ENCODE measurements at places on chromosomes 3 and 15.

DNA sequence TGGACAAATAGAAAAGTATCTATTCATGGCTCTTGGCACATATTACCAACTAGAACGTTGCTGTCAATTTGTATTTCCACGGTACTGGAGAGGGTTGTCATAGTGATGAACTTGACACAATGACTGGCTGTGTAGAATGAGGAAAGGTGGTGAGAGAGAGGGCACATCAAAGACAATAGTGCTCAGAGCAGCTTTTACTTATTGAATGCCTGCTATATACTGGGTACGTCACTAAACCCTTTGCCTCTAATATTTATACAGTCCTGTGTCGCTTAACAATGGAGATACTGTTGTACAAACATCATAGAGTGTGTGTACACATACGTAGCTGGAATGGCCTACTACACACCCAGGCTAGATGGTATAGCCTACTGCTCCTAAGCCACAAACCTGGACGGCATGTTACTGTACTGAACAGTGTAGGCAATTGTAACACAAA is 8.3 kb downstream of the TMPRSS7 start:
- DNase-seq = no peak

GRCh38 chr3:153338487-153338886 is 176.5 kb downstream of the RAP2B start:
- DNase-seq = no peak

DNA sequence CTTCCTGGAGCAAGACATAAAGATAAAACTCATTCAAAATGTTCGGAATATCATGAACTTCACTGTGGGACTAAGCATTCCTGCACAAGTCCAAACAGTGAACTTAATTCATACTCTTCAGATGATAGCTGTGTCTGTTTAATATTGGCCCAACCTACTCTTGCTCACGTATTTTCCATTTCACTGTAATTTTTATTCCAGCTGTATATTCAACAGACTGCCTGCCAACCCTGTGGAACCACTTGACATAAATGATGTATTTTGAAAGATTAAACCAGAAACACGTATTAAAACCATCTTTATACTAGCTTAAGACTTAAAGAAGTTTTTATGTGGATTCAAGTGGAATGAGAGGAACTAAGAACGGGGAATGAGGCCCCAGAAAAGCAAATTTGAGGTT is 172.5 kb downstream of the TMEM108 start:
- no peak for DNase-seq

GRCh38 chr3:135007607-135008006 is 212.5 kb downstream of the EPHB1 start:
- DNase-seq = no peak

Measured in uterus (tissue), 4 donors.